Hepatic stellate cell (primary cell): ENCODE measurements at places on chromosomes 11 and 22.

DNA sequence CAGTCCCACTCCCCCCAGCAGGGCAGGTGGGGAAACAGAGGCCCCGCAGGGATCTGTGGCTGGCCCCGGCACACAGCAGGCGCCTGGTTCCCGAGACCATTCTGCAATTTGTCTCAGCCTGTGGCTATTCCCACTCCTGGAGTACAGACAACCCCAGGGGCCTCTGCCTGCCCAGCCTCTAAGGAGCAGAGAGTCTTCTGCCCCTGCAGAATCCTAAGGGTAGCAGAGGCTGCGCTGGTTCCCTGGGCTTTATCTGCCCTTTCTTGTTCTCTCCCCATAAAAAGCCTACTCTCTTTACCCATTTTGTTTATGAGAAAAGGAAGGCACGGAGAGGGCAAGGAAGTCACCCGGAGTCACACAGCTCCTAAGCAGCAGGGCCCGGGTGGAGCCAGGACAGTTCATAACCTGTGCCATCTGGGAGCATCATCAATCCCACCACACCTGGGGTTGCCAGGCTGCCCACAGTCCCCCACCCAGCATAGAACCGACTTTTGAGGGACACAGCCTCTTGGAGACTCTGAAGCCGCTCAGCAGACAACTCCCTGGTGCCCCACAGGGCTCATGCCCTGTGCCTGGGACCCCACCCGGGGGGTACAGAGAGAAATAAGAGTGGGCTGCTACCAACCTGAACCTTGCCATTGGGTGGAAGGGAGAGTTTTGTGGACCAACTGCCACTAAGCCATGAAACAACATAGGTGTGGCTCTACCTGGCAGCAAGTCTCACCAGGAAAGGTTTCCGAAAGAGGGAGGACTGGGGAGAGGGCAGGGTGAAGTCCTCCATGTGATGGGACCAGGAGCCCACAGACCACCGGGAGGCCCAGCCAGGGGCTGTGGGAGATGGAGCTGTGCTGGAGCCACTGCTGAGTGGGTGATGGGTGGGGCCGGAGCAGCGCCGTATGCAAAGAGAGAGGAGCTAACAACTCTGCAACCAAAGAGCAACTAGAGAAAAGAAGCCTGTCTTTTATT lies 17.2 kb upstream of the LINC01488 start:
- DNase-seq, result no peak

- DNase-seq, result no peak
Measured at GRCh38 chr11:78350646-78351165, 66.9 kb downstream of the GAB2 start.

DNA sequence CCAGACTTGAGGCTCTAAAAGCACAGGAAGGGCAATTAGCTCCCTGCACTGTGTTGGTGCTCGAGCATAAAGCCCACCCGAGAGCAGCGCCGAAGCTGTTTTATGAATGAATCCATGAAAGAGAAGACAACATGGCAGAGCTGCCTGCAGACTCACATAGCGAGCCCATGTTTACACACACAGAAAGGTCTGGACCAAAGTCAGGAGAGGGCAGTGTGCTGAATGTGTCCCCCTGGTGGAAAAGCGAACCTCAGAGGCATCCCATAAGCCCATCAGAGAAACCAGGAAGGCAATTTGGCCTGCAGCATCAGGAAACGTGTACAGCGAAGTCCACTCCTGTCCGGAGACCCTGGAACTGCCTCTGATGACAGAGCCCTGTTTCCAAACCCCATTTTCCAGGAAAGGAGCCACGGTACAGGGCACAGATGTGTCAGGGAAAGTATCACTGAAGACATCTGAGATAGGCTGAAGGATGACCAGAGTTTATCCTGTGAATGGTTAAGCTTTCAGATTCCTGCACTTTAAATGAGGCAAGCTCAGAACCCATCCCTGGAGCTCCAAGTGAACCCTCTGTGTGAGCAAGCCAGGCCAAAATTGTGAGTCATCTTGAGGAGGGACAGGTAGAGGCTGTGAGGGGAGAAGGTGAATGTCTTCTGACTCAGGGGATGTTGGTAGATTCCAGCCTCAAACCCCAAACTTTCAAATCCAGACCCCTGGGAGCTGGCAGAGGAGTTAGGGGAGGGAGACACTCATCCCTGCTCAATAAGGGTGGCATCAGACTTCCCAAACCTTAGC lies 36.9 kb downstream of the CHRDL2 start:
- DNase-seq, result no peak

DNA sequence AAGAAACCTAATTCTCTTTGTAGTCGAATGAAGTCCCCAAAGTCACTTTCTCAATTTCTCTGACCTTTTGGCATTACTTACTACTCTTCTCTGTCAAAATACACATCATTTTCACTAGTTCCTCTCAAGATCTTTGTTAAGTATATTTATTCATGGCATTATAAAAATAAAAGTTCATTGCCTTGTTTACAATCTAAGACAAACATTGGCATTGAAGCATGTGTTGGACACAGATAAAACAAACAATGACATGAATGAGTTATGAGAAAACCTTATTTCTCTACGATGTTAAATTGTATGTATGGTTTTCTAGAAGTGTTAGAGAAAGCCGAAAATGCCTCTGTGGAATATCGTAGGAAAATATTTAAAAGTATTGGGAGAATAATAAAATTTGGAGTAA lies 8.6 kb upstream of the OR51G1 start:
- no peak for DNase-seq

DNA sequence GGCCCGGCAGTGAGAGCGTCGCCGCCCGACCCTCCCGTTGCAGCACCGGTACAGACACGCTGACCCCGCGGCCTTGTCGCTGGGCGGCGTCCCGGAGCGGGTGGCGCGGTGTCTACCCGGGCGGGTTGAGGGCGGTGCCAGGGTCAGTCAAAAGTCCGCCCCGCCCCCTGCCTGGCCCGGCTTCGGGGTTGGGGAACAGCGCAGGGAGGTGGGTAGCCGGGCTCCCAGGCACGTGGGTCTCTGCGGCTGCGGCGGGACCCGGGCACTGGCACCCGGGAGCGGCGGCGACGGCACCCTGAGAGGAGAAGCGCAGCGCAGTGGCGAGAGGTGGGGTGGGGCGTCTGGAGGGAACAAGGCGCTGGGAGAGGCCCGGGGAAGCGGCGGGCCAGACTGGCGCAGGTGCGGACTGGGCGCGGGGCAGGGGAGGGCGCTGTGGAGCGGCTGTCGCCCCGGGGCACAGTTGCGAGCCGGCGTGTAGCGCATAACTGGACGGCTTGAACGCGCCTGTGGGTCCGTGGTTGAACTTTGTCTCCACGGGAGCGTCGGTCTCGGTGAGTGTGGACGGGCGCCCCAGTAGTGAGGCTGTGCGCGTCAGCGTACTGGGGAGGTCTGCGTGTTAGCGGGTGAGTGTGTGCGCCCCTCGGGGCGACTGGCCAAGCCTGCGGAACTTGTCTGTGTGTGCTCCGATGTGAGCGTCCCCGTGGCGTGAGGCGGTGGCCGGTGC lies at the start of gene P2RY2:
Gene P2RY2 (plus strand): TSS at position 176 of the 724 bp plus-strand sequence. CDS start 15,879 bp downstream, outside the sequence.
- peak; percentile 63 for DNase-seq

GRCh38 chr11:34904421-34904955 lies 11.7 kb downstream of the APIP start:
- no peak for DNase-seq

DNA sequence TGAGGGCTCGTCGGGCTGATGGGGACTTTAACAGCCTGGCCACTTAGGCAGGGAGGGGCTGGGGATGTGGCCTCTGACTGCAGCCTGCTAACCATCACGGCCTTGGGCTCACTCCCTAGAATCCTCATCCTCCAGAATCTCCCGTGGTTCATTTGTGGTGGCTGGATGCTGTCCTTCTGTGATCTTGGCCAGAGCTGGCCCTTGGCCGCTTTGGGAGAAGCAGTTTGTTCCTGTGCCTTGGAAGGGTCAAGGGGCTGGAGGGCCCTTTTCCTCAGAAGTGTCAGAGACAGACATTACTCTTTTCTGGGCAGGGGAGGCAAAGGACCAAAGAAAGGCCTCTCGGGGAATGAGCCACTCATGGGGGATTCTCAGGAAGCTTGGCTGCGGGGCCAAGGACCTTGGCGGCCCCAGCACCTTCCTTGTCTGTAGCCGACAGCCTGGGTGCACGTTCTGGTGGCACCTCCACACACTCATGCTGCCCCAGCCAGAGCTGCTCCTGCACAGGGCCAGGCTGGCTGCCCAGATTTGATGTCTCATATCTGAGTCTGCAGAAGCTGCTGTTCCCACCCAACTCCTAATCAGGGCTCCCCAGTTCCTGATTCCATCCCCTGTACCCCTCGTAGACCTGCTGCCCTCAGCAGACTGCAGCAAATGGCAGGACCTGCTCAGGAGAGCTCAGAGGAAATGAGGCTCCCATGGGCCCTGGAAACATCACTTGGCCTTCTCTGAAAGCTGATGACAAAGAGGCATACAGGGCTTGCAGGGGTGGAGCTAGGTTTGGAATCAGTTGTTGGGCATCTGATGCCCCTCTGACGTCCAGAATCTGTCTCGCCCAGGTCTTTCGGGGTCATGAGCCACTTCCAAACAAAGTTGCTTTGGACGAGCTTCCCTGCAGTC lies 107.7 kb downstream of the CTTN start:
- DNase-seq, result no peak

DNA sequence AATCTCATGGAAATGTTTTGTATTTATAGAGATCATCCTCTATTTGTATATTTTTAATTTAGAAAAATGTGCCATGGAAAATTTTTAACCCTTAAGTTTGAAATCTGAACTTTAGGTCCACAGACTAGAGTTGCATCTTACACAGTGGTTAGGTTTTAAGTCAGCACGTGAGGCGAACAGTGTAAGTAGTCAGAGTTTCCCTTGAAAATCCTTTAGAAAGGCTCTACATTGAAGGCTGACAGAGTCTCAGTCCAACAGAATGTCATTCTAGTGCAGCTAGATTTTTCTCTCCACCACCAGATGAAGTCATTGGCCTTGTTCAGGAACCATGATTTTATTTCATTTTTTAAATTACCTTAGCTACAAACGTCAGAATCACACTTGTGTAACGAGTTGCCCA lies 18.7 kb downstream of the HMGXB4 start:
- DNase-seq, result no peak

GRCh38 chr11:74072721-74073120 lies 63.8 kb upstream of the UCP3 start:
- DNase-seq, result no peak

GRCh38 chr11:101860696-101861427 lies 53.9 kb upstream of the CEP126 start:
- peak; percentile 24 for DNase-seq

- no peak for DNase-seq
Measured at GRCh38 chr11:113091481-113091780, 130.2 kb downstream of the NCAM1 start.

- no peak for DNase-seq
Measured at GRCh38 chr11:1310772-1311468, 1.5 kb upstream of the TOLLIP start.

GRCh38 chr11:58494101-58494500 lies 13.8 kb downstream of the OR5B21 start:
- no peak for DNase-seq

- no peak for DNase-seq
Measured at GRCh38 chr11:9642894-9643293, 21.0 kb upstream of the SWAP70 start.

DNA sequence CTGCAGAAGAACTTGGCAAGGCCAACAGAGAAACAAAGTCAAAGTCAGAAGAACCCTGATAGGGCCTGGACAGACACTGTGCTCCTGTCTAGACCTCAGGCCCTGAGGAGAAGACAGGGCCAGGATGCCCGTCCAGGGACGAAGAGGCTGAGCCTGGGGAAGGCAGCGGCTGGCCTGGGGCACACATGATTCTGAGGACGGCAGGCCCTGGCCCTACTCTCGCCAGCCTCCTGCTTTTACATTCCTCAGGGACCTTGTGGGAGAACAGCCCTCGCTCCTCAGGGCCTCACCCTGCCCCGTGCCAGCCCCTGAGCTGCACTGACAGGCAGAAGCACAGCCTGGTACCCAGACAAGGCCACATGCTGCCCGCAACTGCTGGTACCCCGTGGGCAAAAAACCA lies 43.6 kb upstream of the TTLL12 start:
- no peak for DNase-seq

GRCh38 chr11:118918128-118918685 lies 7.5 kb downstream of the BCL9L start:
- DNase-seq, result peak; percentile 83

GRCh38 chr22:24466716-24467328 lies 28.3 kb upstream of the UPB1 start:
- peak; percentile 46 for DNase-seq

DNA sequence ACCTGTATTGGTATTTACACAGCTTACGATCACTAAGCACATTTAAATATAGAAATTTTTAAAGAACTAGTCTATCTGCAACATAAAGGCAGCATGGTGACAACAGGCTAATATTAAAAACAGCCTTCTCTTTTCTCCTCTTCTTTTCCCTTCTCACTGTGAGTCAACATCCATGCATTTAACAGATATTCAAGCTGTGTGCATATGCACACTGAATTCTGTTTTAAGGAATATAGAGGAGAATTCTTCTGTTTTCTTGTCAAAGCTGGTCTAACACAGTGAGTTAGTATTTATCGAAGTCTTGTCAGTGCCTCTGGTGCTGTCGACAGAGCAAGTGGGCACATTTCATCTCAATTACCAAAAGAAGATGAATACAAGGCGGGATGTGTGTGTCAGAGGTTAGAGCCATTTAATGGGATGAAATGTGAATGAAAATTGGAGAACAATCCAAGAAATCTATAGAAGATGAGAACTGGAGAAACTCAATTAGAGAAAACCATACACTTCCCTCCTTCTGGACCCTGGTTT lies 282.3 kb downstream of the FAT3 start:
- no peak for DNase-seq

- no peak for DNase-seq
Measured at GRCh38 chr11:66722745-66723651, 6.0 kb downstream of the SPTBN2 start.

DNA sequence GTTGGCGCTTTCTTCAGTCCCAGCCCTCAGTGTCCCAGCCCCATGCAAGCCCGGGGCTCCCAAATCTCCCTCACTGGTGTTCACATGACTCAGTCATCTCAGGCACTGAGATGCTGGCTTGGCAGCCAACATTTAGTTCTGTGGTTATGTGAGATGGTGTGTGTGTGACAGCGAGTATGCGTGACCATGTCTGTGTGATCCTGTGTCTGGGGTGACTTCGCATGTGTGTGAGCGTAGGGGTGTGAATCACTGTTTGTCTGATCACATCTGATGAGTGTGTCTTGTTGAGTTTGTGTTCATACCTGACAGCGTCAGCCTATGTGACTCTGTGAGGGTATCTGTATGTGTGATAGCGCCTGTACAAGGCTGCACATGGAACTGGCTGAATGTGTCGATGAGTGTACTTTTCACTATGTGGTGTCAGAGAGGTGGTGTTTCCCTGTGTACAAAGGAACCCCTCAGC lies 16.2 kb downstream of the CREB3L1 start:
- peak; percentile 87 for DNase-seq
